Activated CD8-positive, alpha-beta memory T cell treated with anti-CD3 and anti-CD28 coated beads for 24 hours (primary cell): ENCODE measurements at places on chromosomes 6 and 20.
A peak's percentile ranks its signal among the peaks of the same experiment; 100 is the strongest.

DNA sequence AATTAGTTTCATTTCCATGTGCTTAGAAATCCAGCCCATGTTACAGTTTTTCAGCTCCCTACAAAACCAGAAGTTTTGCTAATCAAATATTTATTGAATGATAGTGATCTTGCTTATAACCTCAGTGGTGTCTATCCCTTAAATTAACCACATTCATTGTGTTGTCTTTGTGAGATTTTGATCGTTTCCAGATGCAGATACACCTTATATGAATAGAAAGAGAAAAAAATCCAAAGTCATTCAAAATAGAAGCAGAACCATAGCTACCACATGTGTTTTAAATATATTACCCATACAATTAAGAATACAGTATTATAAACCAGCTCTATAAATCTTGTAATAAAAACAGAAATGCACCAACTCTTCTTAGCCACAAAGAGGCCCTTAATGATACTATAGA is 60.6 kb upstream of the RREB1 start:
- no peak for DNase-seq

GRCh38 chr6:13431861-13432465 is 55.4 kb downstream of the GFOD1 start:
- peak; percentile 67 for DNase-seq

DNA sequence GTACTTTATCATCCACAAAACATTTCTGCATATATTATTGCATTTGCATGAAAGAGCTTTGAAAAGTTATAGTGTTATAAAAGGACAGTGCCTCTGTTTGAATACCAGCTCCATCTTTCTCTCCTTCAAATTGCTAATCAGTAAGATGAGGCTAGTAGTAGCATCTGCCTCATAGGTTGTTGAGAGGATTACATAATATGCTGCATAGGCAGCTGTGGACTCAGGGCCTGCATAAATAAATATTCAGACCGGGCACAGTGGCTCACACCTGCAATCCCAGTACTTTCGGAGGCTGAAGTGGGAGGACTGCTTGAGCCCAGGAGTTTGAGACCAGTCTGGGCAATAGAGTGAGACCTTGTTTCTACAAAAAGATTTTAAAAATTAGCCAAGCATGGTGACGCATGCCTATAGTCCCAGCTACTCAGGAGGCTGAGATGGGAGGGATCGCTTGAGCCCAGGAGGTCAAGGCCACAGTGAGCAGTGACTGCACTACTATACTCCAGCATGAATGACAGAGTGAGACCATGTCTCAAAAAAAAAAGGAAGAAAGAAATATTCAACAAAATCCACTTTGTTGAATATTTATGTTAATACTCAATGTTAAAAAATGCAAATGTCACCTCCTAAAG is 18.3 kb upstream of the SEC63 start:
- no peak for DNase-seq

GRCh38 chr20:58389324-58389967 is 417 bp downstream of the VAPB start:
- no peak for DNase-seq

GRCh38 chr6:106512048-106512967 is 117.0 kb downstream of the RTN4IP1 start:
- peak; percentile 89 for DNase-seq
